ENCODE measurements at places on chromosomes 2 and 18.

GRCh38 chr18:23523429-23524212, 20.3 kb downstream of the RMC1 start:
- no peak for DNase-seq

- DNase-seq = no peak
Observed at GRCh38 chr2:157318884-157319283, 6.7 kb downstream of the ERMN start.

GRCh38 chr18:79348066-79348465, 47.7 kb upstream of the NFATC1 start:
- no peak for DNase-seq

DNA sequence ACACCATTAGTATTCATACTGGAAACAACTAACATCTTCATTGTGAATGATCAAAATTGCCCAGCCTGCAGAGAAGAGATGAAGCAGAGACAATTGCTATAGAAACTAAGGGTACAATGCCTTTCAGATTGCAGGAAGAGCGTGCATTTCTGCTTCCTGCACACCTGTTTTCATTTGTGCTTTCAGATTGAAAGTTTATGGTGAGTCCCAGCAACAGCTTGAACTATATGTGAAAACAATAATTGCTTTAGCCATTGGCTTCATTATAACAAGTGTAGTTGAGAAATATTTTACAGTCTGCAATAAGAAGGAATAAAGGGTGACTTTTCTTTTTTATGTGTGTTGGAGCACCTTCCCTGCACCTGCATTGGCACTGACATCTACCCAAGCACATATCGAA, 136.3 kb downstream of the CD8B2 start:
- no peak for DNase-seq

- DNase-seq = no peak
Observed at GRCh38 chr2:224347176-224348051, 54.5 kb downstream of the FAM124B start.

- DNase-seq = no peak
Observed at GRCh38 chr2:20231598-20232026, 6.7 kb upstream of the SDC1 start.

GRCh38 chr2:10407432-10407831, 40.7 kb downstream of the ODC1 start:
- DNase-seq = no peak

DNA sequence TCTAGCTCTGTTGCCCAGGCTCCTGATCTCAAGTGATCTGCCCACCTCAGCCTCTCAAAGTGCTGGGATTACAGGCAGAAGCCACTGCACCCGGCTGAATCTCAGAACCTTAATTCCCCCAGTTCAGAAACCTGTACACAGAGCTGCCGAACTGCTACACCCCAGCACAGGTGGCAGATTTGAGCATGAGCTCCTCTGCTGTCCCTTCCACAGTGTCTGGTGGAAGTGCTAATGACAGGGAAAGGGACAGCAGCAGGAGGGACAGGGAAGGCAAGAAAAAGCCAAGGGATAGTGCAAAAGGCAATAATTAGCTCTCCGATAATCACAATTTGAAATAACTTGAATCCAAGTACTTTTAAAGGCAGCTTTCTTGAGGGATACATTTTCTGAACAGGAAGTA, 211.4 kb upstream of the ZNF521 start:
- no peak for DNase-seq

- no peak for DNase-seq
Observed at GRCh38 chr2:208189810-208190503, at the start of gene C2orf80. Gene C2orf80, minus strand, starts transcription at chr2:208190030. Its CDS starts 3,044 bp downstream, at chr2:208186986.

All from non-pigmented ciliary epithelial cell (primary cell).